ENCODE measurements at places on chromosomes 13 and 19.

DNA sequence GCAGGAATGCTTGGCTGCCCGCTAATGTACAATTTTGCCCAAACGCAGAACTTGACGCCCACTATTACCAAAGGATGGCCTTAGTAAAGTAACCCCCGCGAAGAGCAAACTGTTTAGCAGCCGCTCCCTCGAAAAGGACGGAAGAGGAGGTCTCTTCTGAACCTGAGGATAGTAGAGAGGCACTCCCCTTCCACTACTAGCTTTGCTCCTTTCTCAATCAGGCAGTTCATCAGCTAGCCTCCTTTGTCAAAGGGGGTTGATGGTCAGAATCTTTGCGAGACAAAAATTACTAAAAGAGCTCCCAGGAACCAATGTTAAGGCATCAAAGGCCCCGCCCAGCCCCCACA lies 534 bp downstream of the CAB39L start:
- DNase-seq, result peak; percentile 12

GRCh38 chr13:48125794-48126228 lies 30.9 kb upstream of the MED4 start:
- DNase-seq, result peak; percentile 76

DNA sequence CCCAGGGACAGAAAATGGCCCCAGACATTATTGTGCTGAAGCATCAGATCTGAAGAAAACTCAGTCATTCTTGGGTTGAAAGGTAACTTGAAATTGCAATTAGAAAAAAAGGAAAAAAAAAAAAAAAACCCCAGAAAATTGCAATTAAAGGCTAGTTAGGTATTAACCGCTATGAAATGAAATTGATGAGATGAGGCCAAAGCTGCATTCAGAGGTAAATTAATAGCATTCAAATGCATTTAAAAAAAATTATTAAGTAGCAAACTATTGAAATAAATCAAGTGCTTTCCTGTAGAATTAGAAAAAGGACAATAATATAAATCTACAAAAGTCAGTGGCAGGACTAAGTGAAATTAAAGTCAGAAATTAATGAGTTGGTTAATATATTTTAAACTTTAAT lies 6.4 kb downstream of the PGLS start:
- no peak for DNase-seq

DNA sequence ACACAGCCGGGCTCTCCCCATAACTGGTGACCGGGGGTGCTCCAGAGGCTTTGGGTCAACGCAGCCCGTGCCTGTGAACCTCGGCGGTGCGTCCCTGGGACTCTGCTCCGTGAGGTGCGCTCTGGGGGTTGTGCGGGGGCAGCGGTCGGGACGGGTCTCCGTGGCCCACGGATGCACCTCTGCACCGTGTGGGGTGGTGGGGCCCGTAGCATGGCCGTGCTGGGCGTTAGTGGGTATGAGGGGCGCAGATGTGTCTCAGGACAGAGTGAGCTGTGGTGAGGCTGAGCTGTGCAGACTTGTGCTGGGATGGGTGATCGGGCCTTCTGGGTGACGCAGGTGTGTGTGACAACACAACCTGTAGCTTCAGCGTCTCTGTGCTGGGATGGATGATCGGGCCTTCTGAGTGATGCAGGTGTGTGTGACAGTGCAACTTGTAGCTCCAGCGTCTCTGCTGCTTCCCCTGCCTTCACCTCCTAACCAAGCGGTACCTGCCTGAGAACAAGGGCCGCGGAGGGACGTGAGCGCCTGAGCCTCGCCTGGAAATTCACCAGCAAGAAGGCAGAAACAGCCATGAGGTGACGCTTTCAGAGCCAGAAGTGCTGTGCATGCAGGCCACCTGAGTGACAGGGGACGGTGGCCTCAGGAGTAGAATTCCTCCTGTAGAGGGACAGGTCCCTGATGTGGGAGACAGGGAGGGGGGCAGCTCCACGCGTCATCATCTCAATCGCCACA lies 599 bp downstream of the ZNF331 start:
- no peak for DNase-seq

GRCh38 chr19:35266520-35267352 lies 2.0 kb upstream of the USF2 start:
- no peak for DNase-seq

DNA sequence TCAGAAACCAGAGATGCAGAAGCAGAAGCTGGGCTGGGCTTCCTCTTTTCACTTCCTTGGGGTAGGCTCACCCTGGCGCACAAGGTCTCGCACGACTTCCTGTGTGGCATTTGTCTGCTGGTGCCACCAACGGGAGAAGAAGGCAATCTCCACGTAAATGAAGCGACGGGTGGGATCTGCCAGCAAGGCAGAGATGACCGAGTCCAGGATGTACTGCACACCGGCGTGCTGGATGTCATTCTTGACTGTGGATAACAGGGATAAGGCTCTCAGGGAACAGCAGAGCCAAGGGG lies 1.3 kb downstream of the MAN2B1 start:
- DNase-seq, result no peak

DNA sequence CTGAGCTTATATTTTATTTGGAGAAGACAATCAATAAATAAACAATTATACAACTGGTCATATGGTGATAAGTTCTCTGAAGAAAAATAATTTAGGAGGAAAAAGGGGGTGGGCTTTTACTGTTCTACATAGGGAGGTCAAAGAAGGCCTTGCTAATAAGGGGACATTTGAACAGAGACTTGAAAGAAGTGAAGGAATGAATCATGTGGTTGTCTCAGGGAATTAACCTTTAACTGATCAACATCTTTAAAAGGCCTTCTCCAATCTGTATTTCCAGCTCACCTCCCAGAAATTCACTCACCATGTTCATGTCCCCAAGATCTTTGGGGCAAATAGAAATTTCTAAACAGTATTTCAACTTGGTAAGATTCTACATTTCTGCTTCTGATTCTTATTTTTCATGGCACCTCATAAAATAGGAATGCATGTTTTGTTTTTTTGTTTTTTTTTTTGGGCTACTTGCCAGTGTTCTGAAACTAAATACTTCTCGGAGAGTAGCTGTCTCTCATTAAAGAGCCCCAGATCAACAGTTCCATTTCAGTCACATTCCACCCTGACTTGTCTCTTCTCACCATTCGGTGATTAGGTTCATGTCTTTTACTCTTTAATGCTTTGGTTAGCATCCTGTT lies 19.2 kb upstream of the LPAR6 start:
- peak; percentile 66 for DNase-seq

DNA sequence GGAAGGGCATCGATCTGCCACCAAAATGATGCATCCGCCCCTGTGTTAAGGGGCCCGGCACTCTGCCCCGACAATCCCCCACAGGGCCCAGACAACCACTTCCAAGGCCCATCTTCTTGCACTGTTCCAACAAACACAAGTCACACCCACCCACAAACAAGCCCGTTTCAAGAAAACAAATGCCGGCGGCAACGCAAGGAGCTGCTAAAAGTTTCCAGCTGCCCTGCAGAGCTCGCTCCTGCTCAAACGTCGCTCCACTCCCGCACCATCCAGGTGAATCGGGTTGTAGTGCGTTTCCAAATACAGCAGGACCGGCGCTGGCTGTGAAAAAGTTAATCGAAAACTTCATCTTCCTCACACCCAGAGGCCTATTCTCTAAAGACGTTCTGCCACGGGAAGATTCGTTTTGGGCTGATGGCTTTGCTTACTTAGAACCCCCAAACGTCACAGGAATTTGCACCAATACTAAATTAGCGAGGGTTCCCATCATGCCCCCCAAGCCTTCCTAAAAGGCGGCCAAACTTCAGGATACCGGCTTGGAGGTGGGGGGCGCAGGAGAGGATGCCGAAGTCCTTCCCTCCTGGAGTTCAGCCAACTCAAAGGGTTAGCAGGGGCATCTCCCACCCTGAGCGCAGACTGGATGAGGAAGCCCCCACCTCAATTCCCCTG lies 107.4 kb upstream of the DOCK9 start:
- DNase-seq, result no peak

DNA sequence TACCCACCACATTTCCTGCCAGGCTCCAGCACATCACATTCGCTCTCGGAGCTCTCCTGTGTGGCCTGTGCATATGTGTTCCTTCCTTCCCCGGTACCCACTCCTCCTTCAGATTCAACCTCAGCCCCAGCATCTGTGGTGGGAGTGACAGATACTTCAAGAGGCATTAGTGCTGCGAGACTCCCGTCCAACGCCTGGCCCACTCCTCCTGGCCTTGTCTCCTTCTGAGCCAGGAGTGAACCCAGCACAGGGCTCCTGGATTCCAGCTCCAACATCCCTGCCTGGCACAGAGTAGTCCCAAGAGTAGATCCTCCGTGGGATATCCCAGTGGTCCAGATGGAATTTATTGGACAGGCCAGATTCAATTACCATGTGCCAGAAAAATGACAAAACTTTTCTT lies 55.9 kb downstream of the SACS start:
- DNase-seq, result no peak

All from fibroblast of gingiva (primary cell).